ENCODE measurements at places on chromosomes 11 and 22.
A peak's percentile ranks its signal among the peaks of the same experiment; 100 is the strongest.

GRCh38 chr22:37492428-37493344 is 6.5 kb upstream of the MFNG start:
- peak; percentile 59 for DNase-seq

- DNase-seq = no peak
Observed at GRCh38 chr11:88352139-88352538, 14.6 kb upstream of the CTSC start.

GRCh38 chr11:9399466-9399865 is 15.0 kb downstream of the IPO7 start:
- DNase-seq = no peak

DNA sequence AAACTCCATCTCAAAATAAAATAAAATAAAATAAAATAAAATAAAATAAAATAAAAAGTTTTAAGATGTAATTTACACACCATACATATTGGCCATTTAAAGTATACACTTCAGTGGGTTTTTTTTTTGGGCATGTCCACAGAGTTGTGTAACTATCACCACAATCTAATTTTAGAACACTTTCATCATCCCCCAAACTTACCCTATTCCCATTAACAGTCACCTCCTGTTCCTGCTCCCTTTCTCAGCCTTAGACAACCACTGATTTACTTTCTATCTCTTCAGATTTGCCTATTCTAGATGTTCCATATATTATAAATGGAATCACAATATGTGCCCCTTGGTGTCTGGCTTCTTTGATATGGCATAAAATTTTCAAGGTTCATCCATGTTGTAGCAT is 4.6 kb upstream of the ACER3 start:
- DNase-seq = no peak

GRCh38 chr11:44771841-44772240 is 45.1 kb downstream of the TSPAN18 start:
- no peak for DNase-seq

- DNase-seq = no peak
Observed at GRCh38 chr11:95248666-95249467, 17.9 kb upstream of the SESN3 start.

- DNase-seq = no peak
Observed at GRCh38 chr11:97764605-97765004, 1256.1 kb upstream of the CNTN5 start.

GRCh38 chr22:22942511-22943329 is 55.1 kb downstream of the IGLL5 start:
- peak; percentile 68 for DNase-seq

DNA sequence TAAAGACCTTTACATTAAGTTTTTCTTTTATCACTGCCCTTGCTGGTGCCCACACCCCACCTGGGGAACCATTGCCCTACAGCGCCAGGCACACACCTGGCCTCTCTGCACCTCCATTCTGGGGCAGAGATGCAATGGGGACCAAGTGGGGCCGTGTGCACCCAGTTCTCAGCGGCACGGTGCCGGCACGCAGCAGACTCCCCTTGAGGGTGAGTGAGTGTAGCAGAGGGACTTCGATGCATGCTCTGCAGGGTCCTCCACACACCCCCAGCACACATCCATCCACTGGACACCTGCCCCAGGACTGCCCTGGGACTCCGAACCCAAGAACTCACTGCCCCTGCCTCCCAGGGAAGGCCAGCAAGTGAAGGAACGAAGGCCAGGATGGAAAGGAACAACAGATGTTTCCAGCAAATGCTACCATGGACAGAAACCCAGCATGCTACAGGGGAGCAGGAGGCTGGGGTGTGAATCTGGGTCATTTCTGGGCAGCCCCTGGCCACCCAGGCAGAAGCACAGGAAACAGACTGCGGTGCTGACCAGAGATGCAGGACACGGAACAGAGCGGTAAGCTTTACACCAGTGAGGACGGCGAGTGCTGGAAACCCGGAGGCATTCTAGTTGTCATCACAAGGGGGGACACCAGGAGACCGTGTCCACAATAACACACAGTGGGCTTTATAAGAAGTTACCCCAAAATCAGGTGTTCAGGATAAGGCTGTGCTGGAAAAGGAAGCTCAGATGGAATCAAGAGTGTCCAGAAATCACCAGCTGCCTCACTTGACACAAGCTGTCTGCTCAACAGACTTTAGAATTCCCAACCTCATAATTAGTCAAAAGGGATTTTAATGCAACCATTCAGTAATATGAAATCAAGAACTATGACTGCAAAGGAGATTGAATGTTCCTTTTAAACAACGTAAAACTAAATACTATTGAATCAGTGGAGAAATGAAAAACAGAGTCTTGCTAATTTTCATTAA is 32.7 kb upstream of the MOB2 start:
- DNase-seq = no peak

GRCh38 chr11:120500414-120501071 is 11.0 kb upstream of the GRIK4 start:
- no peak for DNase-seq

- DNase-seq = peak; percentile 41
Observed at GRCh38 chr11:66848671-66849500, 5.6 kb downstream of the RCE1 start.

GRCh38 chr11:120906766-120907165 is 117.1 kb upstream of the TBCEL start:
- no peak for DNase-seq

GRCh38 chr11:43868852-43869567 is 11.6 kb upstream of the ALKBH3 start:
- no peak for DNase-seq

- DNase-seq = no peak
Observed at GRCh38 chr11:114308689-114309089, 12.5 kb downstream of the NNMT start.

DNA sequence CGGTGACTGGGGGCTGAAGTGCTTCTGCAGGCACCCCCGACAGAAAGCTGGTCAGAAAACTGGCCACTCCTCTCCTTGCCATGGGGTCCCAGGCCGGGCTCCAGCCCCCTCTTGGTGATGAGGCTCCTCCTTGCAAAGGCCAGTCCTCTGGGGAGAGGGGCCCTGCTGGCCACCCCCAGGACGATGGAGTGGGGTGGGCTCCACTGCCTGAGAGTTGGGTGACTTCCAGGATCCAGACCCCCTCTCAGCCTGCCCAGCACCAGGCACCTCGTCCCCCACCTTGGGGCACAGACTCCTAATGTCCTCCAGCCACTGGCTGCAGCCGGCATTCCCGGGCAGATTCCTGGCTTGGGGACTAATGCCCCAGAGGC is 441 bp upstream of the RPS6KA4 start:
- no peak for DNase-seq

GRCh38 chr11:109902764-109903433 is 190.3 kb upstream of the ZC3H12C start:
- no peak for DNase-seq

DNA sequence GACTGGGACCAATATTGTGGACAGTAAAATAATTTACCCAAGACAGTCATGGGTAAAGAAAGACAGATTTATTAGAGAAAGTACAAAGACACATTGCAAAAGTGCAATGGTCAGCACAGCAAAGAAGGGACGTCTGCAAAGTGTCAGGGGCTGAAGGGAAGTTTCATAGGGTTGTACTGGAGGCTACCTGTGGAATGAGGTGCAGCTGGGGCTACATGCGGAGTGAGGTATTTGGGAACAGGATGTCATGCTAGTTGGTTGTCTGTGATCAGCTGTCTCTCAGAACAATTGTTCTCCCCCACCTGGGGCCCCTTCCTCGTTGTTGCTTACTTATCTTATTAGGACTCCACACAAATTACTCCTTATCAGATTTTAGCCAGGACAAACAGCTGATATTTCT is 11.4 kb upstream of the APOL3 start:
- no peak for DNase-seq

- DNase-seq = no peak
Observed at GRCh38 chr11:77030834-77031414, 3.3 kb upstream of the B3GNT6 start.

- DNase-seq = no peak
Observed at GRCh38 chr11:77197626-77198320, 69.7 kb downstream of the MYO7A start.

- no peak for DNase-seq
Observed at GRCh38 chr11:10898003-10898762, 40.3 kb upstream of the ZBED5 start.

DNA sequence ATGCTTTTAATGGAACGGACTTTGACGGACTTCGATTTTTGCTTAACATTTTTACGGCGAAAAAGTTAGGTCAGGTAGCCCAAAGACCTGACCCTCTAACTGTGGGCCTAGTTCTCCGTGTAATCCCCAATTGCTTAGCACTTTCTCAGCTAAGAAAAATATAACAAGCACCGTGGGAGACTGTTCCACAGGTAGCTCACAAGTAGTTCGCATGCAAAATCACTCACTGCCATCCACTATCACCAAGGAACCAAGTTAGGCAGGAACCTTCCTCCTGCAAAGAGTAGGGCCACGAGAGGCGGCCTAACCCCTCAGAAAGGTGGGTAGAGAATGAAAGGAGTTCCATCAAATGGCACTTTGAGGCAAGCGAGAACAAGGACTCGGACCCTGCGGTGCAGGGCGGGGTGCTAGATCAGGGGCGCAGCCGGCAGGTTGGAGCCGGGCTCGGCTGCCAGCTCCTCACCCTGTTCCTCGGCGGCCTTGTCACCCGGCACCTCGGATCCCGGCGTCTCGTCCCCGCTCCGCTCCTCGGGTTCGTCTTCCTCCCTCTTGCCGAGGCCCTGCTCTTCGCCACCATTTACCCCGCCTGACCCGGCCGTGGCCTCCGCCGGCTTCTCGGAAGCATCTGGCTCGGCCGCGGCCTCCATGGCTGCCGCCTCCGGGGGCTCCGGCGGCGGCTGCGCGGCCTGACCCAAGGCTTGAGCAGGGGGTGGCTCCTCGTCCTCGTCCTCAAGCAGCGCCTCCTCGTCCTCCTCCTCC is 922 bp downstream of the HNRNPUL2 start:
- no peak for DNase-seq

DNA sequence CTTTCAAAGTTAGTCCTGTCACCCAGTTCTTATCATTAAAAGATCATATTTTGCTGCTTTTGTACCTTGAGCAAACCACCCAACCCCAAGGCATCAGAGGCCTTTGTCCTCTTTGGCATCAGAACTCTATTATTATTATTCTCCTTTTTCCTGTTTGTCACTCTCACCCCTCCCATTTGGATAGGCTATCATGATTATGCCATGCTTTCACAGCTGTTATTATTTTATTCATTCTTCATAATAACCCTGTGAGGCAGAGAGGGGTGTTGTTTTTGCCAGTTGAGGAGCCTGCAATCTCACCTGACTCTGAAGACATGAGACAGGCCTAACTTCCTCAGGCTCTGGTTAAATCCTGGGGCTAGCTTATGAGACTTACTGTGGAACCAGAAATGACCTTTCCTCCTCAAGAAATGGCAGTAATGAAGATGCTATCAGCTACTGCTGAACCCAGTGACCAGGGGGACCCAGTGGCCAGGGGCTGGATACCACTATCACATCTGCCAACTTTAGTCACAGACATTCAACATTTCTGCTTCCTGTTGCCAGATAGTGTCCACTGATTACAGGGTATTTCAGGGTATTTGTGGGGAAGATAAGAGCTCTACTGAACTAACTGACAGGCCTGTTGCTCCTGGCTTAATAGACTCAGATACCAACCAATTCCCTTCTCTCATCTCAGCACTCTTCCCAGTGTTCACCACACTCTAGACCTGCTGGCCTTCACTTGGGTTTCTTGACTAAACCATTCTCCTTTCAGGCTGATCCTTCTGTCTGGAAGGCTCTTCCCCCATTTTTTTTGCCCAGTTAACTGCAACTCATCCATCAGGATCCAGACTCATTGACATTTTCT is 11.8 kb upstream of the SWAP70 start:
- no peak for DNase-seq

- DNase-seq = no peak
Observed at GRCh38 chr11:414318-414857, 411 bp downstream of the SIGIRR start.

- DNase-seq = no peak
Observed at GRCh38 chr11:18703001-18703763, 4.6 kb downstream of the TMEM86A start.

GRCh38 chr22:28025333-28025732 is 106.3 kb upstream of the PITPNB start:
- no peak for DNase-seq

GRCh38 chr11:68524213-68524612 is 63.7 kb downstream of the PPP6R3 start:
- no peak for DNase-seq

- DNase-seq = no peak
Observed at GRCh38 chr11:11119917-11120316, 233.1 kb downstream of the CSNK2A3 start.

GRCh38 chr11:43987384-43988039 is 45.1 kb downstream of the C11orf96 start:
- DNase-seq = no peak

DNA sequence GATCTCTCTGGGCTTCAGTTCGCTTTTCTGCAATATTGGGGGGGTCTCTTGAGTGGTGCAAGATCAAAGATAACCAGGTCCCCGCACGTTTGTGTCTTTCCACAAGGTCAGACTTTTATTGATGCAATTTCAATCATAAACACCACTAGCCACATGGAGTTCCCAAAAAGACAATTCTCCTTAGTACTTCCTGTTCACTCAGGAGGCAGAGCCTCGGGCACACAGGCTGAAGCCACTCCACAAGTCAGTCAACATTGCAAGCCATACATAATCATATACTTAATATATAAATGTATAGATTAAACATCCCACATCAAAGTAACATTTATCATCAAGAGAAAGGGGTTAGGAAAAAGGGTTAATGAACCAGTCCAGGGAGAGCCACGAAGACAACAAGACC is 12.0 kb downstream of the ST14 start:
- no peak for DNase-seq

DNA sequence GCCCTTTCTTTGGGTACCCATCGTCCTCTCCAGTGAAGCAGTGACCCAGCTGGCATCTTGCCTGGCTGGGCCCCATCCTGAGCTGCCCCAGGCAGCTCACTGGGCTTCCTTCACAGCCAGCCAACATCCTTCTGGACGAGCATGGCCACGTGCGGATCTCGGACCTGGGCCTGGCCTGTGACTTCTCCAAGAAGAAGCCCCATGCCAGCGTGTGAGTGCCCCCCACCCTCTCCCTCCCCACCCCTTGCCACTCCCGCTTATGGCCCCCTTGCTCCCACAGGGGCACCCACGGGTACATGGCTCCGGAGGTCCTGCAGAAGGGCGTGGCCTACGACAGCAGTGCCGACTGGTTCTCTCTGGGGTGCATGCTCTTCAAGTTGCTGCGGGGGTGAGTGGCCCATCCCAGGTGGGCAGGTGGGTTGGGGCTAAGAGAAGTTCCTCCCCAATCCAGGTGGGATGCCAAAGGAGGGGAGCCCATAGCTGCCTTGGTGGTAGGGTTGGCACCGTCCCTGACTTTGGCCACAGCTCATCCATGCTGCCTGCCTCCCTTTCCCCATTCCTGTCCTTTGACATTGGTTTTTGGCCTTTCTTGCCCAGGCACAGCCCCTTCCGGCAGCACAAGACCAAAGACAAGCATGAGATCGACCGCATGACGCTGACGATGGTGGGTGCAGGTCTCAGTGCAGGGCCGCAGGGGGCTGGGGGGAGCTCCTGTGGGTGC is 6.8 kb upstream of the ANKRD13D start:
- DNase-seq = no peak
